ENCODE measurements at places on chromosomes 6 and 20.

- no peak for DNase-seq
Measured at GRCh38 chr6:33847078-33847477, 43.3 kb upstream of the MLN start.

DNA sequence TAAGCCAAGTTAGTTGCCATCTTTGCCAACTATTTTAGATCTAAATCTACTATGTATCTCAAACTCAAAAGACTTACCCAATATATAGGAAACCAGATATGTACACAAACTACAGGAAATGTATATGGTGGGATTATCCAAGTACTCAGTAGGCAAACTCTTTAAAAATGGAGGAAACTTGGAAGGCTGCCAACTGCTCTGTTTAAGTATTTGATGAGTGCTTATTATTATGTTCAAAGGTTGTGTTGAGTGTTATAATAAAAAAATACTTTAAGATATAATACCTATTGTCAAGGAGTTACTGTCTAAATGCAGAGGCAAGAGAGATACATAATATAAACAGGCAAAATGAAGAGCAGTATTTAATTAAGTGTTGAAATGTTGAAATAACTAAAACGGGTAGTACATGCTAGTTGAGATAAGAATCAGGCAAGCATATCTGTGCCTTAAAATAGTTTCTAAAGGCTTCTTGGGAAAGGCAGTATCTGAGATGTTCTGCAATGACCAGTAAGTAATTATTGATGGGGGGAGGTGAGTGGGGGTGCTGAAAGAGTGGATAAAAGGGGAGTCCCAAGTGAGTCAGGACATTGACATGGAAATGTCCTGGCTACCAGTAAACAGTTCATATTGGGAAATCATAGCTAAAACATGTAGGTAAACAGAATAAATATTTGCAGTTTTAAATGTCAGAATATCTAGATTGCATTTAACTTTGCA is 6.5 kb upstream of the DST start:
- no peak for DNase-seq

DNA sequence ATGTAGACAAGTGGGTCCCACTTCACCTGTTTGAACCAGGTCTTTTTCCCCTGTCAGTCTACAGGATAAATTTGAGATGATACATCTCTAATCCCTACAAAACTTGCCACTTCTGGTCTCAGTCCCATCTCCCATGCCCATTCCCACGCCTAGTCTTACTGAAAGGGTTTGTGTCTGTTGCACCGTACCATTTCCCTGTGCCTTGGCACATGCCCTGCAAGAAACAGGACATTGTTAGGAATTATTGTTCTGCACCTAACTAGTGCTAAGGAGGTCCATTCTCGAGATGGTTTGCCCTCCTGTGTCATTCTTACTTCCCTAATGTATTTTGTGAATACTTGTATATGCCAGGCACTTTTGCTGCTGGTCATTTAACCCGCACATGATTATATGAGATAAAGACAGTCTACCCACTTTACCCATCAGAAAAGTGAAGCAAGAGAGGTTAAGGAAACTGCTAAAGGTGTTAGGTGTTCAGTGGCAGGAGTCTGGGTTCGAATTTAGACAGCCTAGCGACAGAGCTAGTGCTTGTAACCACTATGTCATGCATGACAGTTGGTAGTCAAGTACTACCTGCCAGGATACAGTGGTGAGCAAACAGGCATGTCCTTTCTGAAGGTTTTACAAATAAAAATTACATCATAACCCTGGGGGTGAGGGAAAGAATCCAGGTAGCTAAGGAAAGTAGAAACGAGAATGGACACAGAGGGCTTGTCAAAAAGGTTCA is 12.7 kb downstream of the FAM217A start:
- no peak for DNase-seq

- DNase-seq, result no peak
Measured at GRCh38 chr20:43560974-43561373, 2.1 kb downstream of the SGK2 start.

GRCh38 chr20:45427236-45428149 is 11.6 kb downstream of the PIGT start:
- no peak for DNase-seq

DNA sequence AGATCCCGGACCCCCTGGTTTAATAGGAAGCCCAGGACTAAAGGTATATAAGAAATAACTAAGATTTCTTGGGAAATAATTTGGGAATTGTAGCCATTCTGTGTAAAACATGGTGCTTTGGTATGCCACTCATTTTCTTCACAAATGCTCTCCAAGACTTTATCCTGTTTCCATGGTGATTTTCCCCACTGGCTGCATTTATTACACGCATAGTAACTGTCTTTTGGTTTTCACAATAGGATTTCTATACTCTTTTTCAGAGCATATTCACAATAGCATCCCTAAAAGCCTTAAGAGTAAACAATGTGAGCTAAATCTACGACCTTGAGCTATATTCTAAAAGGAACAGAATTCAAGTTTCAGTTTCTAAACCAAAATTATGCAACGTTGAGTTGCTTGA is 160.8 kb downstream of the COL9A1 start:
- no peak for DNase-seq

All from stimulated activated CD4-positive, alpha-beta T cell treated with anti-CD3 and anti-CD28 coated beads, TNF-alpha, amount 100 ng/mL, for 48 hours (primary cell).